ENCODE measurements at places on chromosomes 13 and 19. TPM values are rescaled to one million over a fixed set of nuclear protein-coding genes. Genes with fewer than 3 reads are reported as not detected.

Gene POU2F2
- total RNA-seq = 95.9 TPM

Gene POSTN
- not detected for total RNA-seq

Gene MIPEP
- total RNA-seq = 4.0 TPM

Gene MAST1
- 2.4 TPM for total RNA-seq

Gene CDC34
- total RNA-seq = 31.4 TPM

Gene TUBB4A
- 2.6 TPM for total RNA-seq

Gene CFD
- 0.40 TPM for total RNA-seq

Gene S1PR2
- 7.9 TPM for total RNA-seq

Gene METTL21C
- not detected for total RNA-seq

Gene MYPOP
- 7.6 TPM for total RNA-seq

Gene LAIR2
- total RNA-seq = 0.66 TPM
